Regular cardiac myocyte (primary cell): ENCODE measurements at places on chromosomes 2 and 18. TPM values are rescaled to one million over a fixed set of nuclear protein-coding genes. Genes with fewer than 3 reads are reported as not detected.

Gene CYTIP
- 5.0 and 5.9 TPM in 2 replicates for total RNA-seq

Gene PCARE
- not detected in 2 replicates for total RNA-seq

Gene LAMA1
- 37.4 and 91.6 TPM in 2 replicates for total RNA-seq

Gene CFAP53
- total RNA-seq = under 0.01 and 0.85 TPM in 2 replicates

Gene TMEM178A
- 0.19 and 1.1 TPM in 2 replicates for total RNA-seq
